Foreskin melanocyte (primary cell): ENCODE measurements at places on chromosomes 7 and 10.

- DNase-seq = no peak
Measured at GRCh38 chr10:124196659-124197058, 103.3 kb upstream of the CHST15 start.

- DNase-seq = no peak
Measured at GRCh38 chr7:13091974-13092707, 404.7 kb downstream of the ARL4A start.

DNA sequence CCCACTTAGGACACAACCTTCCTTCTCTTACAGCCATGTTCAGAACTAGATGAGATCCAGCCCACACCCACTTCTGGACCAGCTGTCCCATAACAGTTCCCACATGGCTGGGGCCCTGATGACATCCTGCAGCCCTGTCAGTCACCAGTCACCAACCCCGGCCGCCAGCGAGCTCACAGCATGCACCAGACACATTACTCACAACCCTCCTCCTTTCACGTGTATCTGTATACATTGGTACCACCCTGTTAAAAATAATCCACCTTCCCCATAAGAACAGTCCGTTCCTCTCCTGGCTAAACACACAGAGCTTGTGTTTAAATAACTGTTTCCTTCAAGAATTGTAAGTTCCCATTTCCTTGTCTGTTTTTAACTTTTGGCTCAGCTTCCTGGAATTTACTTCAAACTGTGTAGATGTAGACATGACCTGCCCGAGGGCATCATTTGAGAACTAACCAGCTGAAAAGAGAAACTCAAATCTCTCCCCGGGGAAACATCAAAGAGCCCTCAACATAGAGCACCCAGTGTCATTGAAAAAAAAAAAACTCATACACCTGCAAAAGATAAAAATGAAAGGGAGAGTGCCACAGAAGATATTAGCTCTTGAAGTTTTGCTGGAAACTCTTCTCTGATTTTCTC is 26.0 kb upstream of the PRLHR start:
- DNase-seq = peak; percentile 2

GRCh38 chr7:143735962-143736361 is 21.5 kb downstream of the CTAGE6 start:
- no peak for DNase-seq

- no peak for DNase-seq
Measured at GRCh38 chr10:132654708-132655661, 117.4 kb downstream of the INPP5A start.
